ENCODE measurements at places on chromosomes 3 and 15.

DNA sequence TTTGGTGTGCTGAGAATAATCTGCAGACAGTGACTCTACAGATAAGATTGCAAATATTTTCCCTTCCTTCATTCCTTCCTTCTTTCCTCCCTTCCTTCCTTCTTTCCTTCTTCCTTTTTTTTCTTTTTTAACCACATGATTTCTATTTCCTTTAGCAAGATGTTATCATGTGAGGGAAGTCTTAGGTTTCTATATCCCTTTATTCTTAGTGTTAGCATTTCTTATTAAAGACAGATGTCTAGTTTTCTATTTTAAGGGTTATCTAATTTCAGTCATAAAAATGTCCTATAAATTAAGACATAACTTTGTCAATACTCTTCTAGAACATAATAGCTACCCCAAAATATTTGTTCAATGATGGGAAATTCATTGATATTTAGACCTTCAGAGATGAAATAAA is 470.9 kb downstream of the LPP start:
- DNase-seq: no peak

GRCh38 chr15:82062479-82063454 is 16.9 kb upstream of the MEX3B start:
- no peak for DNase-seq

- no peak for DNase-seq
Observed at GRCh38 chr3:12629560-12629959, 34.4 kb downstream of the RAF1 start.

DNA sequence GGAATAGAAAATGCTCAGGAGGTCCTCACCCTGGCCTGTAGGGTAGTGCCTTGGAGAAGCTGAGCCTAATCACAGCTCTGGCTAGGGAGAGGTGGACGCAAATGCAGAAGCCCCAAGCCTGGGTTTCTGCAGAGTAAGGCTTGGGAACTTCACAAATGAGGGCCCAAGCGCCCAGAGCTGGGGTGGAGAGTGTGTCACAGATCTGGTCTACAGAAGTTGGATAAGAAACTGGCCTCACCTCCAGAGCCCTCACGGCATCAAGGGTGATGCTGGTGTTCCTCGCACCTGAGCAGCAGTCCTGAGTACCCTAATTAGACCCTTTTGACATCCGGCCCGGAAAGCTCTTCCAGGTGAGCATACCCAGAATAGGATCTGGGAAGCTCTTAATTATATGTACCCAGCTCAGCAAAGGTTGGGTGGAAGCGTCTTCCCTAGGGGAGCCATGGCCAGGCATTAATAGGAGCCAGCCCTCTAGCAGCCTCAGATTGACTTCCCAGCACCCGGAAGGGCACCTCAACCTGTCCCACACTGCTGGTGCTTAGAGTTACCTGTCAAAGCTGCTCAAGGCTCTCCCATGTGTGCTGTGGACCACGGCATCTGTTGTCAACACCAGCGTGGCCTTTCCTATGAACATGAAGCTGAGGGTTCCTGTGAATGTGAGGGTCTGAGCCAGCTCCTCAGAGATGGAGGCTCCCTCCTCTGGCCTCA is 31.8 kb downstream of the RBM5 start:
- no peak for DNase-seq

DNA sequence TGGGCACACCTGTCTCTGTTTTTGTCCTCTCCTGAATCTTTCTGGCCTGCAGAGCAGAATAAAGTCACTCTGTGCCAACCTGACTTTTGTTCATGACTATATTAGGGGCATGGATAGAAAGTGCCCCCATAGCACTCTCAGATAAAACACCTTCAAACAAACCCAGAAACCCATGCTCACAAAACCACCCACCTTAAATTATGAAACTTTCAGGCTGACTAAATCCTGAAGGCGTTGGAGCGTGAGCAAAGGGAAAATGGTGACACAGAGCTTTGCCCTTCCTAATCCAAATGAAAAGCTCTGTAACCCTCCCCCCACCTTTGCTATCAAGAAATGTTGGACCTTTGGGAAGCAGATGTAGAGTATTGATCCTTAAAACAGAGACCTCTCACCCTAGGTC is 138.9 kb downstream of the IGF1R start:
- DNase-seq: no peak

DNA sequence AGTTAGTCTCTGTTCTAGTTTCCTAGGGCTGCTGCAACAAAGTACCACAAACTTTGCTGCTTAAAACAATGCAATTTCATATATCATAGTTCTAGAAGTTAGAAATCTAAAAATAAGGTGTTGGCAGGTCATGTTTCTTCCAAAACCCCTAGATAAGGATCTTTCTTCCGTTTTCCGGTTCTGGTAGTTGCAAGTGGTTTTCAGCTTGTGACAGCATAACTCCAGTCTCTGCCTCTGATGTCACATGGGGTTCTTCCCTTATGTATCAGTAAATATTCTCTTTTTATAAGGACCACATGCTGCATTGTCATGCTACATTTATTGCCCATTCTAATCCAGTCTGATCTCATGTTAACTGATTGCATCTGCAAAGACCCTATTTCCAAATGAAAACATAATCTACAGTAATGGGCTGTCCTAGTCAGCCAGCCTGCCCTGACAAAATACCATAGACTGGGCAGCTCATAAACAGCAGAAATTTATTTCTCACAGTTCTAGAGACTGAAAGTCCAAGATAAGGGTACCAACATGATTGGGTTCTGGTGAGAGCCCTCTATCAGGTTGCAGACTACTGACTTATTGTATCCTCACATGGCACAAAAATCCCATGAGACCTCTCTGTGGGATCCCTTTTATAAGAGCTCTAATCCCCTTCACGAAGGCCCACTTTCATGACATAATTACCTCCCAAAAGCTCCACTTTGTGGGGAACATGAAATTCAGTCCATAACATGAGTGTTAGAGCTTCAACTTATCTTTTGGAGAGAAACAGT is 642.0 kb upstream of the NAALADL2 start:
- no peak for DNase-seq

DNA sequence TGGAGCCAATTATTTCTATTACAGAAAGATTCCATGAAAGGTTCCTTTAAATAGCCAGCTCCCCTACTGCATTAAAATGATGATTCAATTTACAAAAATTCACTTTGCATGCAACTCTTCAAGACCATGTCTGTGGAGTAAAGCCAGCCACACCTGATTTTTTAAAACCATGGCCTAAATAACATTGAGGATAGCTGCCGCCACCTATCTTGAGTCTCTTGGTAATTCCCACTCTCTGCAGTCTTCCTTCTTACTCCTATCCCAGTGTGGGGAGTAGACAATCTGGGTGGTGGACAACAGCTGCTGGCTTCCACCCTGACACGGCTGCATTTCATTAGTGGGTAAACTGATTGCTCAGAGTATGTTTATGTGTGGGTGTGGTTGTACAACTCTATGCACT is 10.7 kb downstream of the LRTM1 start:
- DNase-seq: no peak

DNA sequence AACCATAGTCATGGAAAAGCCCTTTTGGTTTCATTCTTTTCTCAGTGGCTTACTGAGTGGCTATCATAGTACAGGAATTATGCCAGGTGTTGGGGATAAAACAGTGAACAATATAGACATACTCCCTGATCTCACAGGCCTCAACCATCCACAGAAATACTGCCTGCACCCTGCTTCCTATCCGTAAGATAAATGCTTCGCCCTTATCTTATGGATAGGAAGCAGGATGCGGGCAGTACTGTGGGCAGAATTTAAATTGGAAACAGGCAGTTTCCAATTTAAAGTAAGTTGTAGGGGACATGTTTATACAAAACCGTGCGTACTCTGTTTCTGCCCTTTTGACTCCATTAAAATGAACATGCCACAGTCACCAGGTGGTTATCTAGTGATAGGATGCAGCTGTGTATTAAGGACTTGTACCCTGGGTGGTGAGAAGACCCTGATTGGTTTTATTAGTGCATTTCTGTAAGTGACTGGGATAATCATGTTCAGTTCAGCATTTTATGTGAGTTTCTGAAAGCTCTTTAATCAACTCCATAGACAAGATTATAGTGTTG is 141.8 kb upstream of the BHLHE40 start:
- DNase-seq: no peak

GRCh38 chr3:127488141-127488672 is 102.3 kb downstream of the TPRA1 start:
- DNase-seq: no peak

DNA sequence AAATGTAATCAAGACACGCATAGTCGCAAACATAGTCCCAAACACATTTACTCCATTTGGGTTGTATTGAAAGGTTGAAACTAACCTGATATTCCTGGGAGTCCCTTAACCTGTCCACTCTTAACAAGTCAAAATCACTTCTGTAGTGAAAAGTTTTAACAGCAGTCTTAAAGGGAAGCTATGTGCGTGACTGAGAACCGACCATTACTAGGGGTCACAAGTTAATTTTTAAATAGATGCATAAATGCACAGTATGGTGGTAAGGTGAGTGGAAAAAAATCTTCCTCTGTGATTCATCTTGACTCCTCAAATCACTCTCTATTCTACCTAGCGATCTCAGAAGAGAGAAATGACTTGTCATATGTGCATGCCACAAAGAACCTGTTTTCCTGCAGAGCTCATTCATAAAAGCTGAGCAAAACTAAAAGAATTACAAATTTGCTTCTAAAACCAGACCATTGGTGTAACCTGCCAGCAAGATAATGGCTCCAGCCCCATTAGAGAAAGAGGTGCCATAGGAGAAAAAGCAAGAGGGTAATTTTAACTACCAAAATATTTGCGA is 4.8 kb downstream of the GPR15 start:
- DNase-seq: no peak

GRCh38 chr3:27591312-27592210 is 107.4 kb upstream of the SLC4A7 start:
- DNase-seq: no peak

- no peak for DNase-seq
Observed at GRCh38 chr3:154178172-154178571, 57.0 kb downstream of the ARHGEF26 start.

DNA sequence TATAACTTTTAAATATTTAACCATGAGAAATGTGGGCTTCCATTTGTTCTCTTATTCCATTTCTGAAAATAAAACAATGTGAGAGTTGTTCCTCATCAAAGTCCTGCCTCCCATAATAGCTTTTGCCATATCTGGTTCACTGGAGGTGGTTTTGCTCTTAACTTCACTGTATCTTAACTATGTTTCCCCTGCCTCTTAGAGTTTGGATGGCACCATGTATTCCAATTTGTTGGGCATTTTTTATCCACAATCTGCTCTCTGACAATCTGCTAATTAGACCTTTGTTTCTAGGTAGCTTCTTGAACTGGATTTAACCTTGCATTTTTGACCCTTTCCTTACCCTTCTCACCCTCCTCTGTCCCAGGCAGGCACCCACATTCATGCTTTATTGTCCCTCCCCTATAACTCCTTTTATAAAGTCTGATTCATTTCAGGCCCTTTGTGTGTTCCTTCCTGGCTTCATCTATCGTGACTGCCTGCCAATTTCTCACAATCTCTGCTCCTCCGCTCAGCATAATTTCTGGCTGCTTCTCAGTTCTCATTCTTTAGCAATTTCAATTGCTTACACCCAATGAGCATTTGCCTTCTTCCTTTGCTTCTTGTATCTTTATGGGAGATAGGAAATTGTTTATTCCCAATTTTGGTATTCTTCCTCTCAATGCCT is 144.2 kb upstream of the ARHGEF26 start:
- DNase-seq: no peak

- no peak for DNase-seq
Observed at GRCh38 chr15:80694611-80695098, 455 bp upstream of the ABHD17C start.

DNA sequence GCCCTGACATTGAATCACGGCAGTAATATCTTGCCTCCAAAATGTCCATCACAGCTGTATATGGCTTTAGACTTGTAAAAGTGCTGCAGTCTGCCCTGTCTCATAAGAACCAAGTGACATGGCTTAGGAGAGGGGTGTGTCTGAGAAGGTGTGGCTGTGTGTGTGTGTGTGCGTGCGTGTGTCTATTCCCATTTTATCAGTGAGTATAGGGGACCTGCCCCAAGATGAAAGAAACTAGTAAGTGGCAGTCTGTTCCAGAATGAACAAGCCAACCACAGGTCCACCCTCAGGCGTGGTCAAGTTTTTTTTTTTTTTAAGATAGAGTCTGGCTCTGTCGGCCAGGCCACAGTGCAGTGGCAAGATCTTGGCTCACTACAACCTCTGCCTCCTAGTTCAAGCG is 5.6 kb upstream of the RHOV start:
- DNase-seq: no peak

DNA sequence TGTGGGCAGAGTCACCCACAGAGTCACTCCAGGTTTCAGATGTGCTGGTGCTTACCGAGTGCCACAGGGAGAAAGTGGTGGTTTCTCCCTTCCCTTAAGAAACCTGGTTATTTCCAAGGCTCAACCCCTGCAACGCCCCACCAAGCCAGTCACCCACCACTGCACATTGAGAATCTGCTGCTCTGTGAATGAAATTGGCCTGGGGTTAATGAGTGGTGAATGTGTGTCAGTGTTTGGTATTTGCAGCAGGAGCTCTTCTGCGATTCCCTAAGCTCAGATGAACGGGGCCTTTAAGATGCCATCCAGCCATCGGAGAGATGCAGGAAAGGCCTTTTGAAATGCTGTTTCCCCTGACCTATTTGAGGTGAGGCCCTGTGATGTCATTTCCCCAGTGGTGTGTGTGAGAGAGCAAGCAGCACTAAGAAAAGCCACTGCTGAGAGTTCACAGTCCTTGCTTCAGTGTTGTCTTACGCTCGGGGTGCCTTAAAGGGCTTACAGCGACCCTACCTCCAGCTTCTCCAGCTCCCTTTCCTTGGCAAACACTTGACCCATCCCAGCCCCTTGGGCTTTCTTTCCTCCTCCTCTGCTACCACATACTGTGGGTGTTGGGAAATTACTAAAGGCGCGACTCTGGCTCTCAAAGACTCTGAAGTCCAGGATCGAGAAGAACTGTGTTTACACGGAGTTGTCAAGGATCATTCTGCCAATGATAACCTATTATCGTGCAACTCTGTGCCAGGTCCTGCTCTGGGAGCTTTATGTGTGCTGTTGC is 68.9 kb downstream of the SMAD3 start:
- no peak for DNase-seq

- DNase-seq: no peak
Observed at GRCh38 chr3:134239538-134239937, 11.1 kb downstream of the RYK start.

DNA sequence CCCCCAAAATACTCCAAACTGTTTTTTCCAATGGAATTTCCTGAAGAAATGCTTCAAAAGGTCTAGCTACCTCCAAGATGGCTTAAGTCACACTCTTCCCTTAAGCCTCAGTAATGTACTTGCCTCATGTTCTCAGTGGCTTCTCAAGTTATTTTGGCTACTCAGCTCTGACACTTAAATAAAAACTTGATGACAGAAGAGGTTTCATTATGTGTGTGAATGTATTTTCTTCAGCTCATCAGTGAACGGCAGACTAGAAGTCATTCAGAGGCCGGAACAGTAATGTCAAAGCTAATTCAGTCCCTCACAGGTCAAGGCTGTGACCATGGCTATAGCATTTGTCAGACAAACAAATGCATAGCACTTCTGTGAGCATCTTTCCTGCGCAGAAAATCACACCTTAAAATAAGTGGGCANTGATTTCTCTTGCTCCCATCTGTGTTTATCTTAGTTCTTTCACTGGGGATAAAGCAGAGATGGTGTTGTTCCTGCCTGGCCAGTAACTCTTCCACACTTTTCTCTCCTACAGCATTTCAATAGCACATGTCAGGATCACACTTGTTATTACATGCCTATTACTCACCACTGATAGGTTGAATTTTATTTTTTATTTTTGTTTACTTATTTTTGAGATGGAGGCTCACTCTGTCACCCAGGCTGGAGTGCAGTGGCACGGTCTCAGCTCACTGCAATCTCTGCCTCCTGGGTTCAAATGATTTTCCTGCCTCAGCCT is 68.5 kb upstream of the PLCL2 start:
- no peak for DNase-seq
